ENCODE measurements at places on chromosomes 1 and 21. TPM values are rescaled to one million over a fixed set of nuclear protein-coding genes. Genes with fewer than 3 reads are reported as not detected.

DNA sequence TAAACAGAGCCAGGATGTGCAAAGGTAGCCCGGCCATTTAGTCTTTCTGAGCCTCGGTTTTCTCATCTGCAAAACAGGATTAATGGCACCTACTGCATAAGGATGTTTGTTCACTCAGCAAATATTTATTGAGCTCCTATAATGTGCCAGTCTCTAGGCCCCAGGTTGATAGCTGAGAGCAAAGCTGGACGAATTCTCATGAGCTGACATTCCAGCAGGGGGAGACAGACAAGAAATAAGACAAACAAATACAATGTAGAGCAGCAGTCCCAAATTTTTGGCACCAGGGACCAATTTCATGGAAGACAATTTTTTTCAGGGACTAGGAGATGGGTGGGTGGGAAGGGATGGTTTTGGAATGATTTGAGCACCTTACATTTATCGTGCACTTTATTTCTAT lies 74.3 kb upstream of the PAX7 start:
- DNase-seq, result no peak

DNA sequence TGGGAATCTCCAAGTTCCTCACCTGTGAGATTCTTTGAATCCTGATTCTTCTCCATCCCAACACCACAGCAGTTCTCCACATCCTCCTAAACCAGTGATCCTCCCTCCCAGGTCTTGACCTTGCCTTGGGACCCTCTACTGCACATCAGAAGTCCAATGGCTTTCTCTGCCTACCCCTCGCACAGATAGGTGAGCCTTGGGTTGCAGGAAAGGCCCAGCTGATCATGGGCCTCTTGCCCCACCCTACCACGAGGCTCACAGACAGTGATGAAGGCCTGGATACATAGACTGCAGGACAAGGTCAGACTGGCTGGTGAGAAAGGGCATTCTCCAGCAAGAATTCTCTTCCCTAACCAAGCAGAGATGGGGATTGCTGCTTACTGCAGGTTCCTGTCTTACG lies 825 bp downstream of the FABP3 start:
- DNase-seq, result no peak

The AMY2A gene
- 0.26 TPM for polyA plus RNA-seq

GRCh38 chr1:57232500-57232899 lies 191.4 kb downstream of the DAB1 start:
- DNase-seq, result no peak

The GLRX2 gene
- 25.3 TPM for polyA plus RNA-seq

GRCh38 chr1:235888119-235888643 lies 21.5 kb upstream of the LYST start:
- DNase-seq, result no peak

The SOX13 gene
- 23.9 TPM for polyA plus RNA-seq

The NDUFV3 gene
- polyA plus RNA-seq, result 37.0 TPM

DNA sequence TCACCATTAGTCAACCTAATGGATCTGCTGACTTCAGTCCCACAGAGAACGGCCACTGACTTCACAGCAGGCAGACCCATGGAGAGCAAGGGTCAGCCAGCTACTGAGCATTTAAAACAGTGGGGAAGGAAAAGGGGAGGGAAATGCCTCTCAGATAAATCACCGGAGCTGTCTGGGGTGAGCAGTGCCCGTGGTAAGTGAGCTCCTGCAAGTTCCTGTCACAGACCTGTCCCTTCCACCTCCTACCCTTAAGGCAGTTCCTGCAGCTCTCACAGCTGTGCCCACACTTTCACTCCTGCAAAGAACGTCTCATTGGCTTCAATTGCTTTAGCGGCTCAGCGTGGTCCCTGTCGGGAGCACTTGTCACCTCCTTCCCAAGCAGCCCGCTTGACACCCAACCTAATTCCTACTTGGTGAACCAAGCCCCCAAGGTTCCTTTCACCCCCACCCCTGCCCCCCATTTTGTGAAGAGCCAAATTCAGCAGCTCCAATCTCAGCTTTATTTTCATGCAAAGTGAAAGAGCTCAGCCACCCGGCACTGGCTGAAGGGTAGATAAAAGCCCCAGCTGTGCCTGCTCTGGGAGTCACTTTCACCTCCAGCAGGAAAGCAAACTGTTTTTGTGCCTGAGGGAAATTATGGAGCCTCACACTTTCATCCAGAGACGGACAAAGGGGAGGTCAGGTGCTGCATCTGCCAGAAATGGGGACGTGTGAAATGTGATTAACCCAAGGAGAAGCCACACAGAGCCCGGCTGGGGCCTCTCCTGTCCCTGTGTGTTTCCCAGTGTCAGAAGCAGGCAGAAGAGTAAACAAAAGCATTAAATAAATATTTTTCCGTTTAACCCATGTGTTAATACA lies 306.2 kb downstream of the TTLL7 start:
- peak; percentile 72 for DNase-seq

DNA sequence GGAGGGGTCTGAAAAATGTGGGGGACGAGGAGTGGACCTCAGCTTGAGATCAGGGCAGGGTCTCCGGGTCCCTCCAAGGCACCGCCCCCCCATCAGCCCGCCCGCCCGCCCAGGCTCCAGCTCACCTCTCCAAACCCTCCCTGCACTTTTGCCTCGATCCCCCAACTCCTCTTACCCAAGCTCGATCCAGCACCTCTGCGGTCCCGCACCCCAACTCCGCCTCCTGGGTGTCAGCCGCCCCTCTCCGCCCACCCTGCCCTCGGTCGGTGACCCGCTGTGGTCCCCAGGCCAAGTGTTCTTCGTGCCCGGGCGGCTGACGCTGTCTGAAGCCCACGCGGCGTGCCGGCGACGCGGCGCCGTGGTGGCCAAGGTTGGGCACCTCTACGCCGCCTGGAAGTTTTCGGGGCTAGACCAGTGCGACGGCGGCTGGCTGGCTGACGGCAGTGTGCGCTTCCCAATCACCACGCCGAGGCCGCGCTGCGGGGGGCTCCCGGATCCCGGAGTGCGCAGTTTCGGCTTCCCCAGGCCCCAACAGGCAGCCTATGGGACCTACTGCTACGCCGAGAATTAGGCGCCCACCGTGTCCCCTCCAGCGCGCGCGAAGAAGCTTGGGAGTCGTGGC lies 5.7 kb downstream of the HAPLN2 start:
- DNase-seq, result no peak

The FCRLA gene
- not detected for polyA plus RNA-seq

The KCND3 gene
- 1.2 TPM for polyA plus RNA-seq

DNA sequence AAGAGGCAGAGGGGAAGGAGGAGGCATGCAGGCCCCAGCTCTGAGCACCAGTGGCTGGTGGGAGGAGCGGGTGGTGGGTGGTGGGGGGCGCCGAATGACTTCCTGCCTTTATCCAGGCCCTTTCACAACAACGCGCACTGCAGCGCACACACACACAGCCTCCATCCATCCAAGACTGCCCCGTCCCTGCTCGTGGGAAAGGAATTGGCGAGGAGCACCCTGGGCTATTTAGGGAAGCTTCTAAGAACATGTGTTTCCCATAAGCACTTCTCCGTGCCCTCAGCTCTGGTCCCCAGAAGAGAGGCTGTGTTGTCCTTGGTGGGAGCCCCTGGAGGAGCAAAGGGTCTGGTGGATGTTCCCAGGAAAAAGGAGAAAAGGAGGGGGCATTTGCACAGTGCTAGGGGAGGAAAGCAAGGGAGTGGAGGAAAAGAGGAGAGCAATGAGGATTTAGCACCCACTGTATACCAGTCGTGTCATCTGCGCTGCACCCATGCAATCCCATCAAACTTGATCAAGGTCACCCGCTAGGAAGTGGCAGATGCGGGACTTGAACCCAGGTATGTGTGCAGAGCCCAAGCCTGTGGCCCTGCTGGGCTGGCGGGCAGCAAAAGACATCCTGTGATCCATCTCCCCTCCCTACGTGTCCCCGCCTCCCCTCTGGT lies 28.1 kb downstream of the EPHA2 start:
- peak; percentile 88 for DNase-seq

DNA sequence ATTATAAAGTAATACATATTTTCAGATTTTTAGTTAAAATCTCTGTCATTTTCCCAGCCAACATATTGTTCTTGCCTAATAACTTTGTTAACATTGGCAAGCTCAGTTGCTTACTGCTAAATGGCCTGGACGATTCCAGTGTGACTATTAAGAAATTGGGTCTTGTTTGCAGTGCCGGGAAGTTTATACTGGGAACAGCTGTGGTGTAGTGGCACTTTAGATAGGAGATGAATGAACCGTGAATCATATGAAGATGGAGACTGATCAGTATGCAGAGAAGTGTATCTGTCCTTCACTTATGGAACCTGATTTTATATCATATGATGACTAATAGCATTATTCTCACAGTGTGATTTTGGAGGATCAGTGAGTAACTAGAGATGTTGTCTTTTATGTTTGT lies 3.3 kb downstream of the CHRM3 start:
- DNase-seq, result no peak

- peak; percentile 80 for DNase-seq
Observed at GRCh38 chr1:1407636-1408318, 684 bp upstream of the MRPL20 start.

The SAMD13 gene
- polyA plus RNA-seq, result 2.9 TPM

DNA sequence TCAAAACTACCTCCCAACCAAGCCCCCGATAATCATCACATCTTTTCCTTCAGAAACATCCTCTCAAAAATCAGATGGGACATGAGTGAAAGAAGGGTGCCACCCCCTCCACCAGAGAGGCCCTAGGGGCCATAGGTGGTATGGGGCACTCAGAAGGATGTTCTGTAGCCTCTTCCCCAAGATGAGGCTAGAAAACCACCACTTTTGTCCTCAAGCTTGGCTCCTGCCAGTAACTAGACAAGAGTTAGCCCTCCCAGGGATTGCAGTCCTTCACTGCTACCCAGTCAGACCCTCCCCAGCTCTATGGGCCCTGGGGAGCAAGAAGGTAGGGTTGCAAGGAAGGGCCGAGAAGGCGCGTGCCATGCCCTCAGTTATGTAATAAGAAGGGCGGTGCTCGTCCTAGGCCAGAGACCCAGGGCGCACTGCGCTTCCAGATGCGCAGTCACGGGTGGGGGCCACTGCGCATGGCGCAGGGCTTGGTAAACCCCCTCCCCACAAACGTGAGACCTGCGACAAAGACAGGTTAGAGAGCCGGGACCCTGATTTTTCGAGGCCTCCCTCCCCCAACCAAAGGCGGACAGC lies 69.7 kb downstream of the CD46 start:
- no peak for DNase-seq

- no peak for DNase-seq
Observed at GRCh38 chr1:24043345-24044032, 63.4 kb upstream of the SRSF10 start.

DNA sequence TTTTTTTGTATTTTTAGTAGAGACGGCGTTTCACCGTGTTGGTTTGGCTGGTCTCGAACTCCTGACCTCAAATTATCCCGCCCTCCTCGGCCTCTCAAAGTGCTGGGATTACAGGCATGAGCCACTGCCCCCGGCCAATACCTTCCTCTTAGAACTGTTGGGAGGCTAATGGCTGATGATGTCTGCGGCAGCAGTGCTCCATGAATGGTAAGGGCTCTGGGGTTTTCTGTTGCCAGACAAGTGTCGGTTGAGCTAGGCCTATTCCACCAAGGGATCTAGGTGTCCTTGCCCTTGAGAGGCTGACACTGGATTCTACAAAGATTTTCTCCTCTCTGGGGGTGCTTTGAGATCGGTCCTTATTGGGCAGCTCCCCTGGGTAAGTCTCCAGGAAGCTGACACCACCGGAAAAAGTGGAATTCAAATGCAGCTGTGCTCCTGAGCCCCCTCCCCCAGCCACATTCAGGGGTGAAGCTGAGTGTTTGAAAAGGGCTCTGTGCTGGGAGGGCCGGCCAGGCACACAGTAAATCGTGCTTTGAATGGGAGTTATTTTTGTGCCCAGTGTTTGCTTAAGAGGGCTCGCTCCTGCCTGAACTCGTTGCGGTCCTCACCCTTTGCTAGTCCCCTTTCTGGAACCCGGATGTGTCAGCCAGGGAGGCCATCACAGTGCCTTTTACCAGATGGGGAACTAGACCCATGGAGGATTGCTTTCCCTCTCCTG lies 5.2 kb downstream of the SOX13 start:
- DNase-seq, result no peak

The SLAMF7 gene
- 0.65 TPM for polyA plus RNA-seq

DNA sequence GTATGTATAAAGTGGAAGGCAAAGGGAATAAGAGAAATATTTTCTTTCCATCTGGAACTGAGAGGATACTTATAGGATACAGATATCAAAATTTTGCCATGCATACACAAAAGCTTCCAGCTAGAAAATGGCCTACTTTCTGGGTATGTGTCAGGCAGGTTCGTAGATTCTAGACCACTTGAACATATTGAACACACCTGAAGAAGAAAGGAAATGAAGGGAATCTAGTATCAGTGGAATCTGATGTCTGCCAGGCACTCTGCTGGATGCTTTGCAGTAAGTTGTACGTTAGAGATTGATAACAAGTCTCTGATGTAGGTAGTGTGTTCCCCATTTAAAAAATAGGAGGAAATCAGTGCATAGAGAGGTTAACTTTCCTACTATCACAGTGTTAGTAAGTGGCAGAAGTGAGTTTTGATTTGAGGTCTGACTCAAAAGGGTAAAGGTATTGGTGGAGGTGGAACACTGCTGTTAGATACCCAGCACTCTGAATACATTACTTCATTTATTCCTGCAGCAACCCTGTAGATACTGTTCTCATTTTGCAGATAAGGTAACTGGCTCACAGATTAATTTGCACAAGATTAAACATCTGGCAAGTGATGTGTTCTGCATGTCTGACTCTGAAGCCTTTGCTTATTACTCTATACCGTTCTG lies 3.0 kb downstream of the CAMSAP2 start:
- no peak for DNase-seq

GRCh38 chr1:234760303-234760723 lies 150.3 kb upstream of the IRF2BP2 start:
- no peak for DNase-seq

- no peak for DNase-seq
Observed at GRCh38 chr1:240352769-240353168, 259.2 kb downstream of the GREM2 start.

DNA sequence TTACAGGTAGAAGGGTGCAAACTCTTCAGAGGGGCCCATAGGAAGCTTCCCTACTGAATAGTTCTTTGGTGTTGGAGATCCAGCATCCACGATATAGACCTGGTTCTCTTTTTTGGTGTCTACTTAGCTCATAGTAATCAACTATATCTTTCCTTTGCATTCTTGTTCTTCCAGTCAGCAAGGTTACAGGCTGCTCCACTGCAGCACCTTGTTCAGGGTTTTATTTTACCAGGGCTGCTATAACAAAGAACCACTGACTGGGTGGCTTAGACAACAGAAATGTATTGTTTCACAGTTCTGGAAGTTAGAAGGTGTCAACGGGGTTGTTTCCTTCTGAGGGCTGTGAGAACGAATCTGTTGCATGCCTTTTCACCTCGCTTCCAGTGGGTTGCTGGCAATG lies 136.3 kb downstream of the CLEC20A start:
- no peak for DNase-seq

GRCh38 chr1:184533049-184533448 lies 146.2 kb downstream of the C1orf21 start:
- DNase-seq, result no peak

GRCh38 chr1:156233426-156234127 lies 8.4 kb upstream of the BGLAP start:
- no peak for DNase-seq

GRCh38 chr21:40433538-40433937 lies 413.4 kb downstream of the DSCAM start:
- no peak for DNase-seq

The NBPF20 gene
- 0.69 TPM for polyA plus RNA-seq

The PEX19 gene
- polyA plus RNA-seq, result 49.8 TPM

The PLA2G2F gene
- polyA plus RNA-seq, result not detected

The CFHR4 gene
- not detected for polyA plus RNA-seq

The NPHP4 gene
- polyA plus RNA-seq, result 2.9 TPM

All from kidney (tissue), 22 donors.